Activated CD8-positive, alpha-beta T cell treated with anti-CD3 and anti-CD28 coated beads, Interleukin-2, amount 10 ng/mL, durations not matched to agents 7 days and 5 days (primary cell): ENCODE measurements at places on chromosomes 1 and 21. TPM values are rescaled to one million over a fixed set of nuclear protein-coding genes. Genes with fewer than 3 reads are reported as not detected.

The MYBPH gene
- total RNA-seq, result not detected

The PTCH2 gene
- total RNA-seq, result 1.4 TPM

The ZNF648 gene
- total RNA-seq, result not detected

The KCNQ4 gene
- total RNA-seq, result 0.87 TPM

The MNDA gene
- total RNA-seq, result not detected

The HJV gene
- total RNA-seq, result not detected

The ERICH3 gene
- total RNA-seq, result not detected

The TMEM201 gene
- total RNA-seq, result 23.2 TPM

The PDZK1 gene
- 0.34 TPM for total RNA-seq

The ZMYND12 gene
- total RNA-seq, result 0.79 TPM

DNA sequence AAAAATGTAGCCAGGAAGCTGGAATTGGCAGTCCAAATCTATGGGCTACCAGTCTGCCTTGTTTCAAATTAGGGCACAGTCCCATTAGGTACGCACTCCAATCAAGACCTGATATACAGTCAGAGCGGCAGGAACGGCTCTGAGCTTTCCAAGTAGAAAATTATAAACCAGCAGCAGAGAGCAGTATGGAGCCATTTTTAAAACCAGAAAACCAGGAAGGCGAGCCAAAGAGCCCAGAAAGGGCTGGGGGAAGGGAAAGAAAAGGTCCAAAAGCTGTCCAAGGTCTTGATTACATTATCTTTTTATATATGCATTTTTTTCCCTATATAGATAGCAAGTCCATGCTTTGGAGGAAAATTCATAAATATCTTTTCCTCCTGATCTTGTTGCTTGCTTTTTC lies 719.0 kb downstream of the RWDD3 start:
- no peak for DNase-seq

GRCh38 chr1:54981466-54981865 lies 1.0 kb downstream of the TMEM61 start:
- no peak for DNase-seq

DNA sequence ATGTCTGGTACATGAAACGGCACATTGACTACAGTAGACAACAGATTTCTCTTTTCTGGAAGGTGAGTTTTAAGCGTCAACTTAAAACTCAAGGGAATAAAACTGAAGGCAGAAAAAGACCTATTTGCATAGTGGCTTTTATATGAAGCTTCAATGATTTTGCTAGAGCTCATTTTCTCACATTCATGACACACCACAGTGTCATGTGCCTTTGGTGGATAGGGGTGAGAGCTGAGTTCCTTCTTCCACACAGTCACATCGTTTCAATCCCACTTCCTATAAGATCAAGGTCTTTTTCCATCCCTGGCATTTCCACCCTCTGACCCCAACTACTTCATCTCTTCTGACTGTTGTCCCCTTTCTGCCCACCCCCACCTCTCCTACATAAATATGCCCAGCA lies 31.0 kb downstream of the IL12RB2 start:
- DNase-seq, result no peak

- DNase-seq, result no peak
Observed at GRCh38 chr1:230149751-230150584, 82.9 kb downstream of the GALNT2 start.

GRCh38 chr21:43689556-43690337 lies 29.2 kb upstream of the PDXK start:
- no peak for DNase-seq

- DNase-seq, result no peak
Observed at GRCh38 chr1:236024641-236025040, 40.2 kb downstream of the NID1 start.

DNA sequence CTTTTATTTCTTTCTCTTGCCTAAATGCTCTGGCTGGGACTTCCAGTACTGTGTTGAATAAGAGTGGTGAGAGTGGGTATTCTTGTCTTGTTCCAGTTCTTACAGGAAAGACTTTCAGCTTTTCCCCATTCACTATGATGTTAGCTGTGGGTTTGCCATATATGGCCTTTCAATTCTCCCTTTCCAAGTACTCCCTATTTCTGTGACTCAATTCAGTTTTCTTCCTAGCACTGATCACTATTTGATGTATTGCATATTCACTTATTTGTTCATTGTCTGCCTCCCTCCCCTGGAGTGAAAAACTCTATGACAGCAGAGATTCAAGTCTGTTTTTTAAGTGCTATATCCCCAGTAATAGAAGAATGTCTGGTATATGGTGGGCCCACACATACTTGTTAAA lies 618.2 kb upstream of the CAMK1G start:
- no peak for DNase-seq

DNA sequence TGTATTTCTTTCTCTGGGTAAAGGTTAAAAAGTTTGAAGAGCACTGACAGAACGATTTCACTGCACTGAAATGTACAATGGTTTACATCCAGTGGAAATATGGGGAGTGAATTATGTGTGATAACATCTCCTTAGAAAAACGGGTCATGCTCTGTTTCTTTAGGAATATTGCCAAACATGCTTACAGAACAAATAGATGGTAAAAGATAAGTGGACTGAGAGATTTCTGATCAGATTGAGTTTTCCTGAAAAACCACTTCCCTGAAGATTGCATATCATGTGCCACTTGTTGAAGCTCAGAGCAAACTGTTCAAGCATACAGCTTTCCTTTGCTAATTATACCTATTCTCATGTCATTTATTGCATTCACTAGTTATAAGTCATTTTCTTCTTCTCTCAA lies 29.9 kb upstream of the DISP1 start:
- DNase-seq, result no peak

- no peak for DNase-seq
Observed at GRCh38 chr1:153228491-153228890, 11.1 kb downstream of the PRR9 start.

- no peak for DNase-seq
Observed at GRCh38 chr1:152801333-152801732, 4.8 kb downstream of the LCE1D start.

DNA sequence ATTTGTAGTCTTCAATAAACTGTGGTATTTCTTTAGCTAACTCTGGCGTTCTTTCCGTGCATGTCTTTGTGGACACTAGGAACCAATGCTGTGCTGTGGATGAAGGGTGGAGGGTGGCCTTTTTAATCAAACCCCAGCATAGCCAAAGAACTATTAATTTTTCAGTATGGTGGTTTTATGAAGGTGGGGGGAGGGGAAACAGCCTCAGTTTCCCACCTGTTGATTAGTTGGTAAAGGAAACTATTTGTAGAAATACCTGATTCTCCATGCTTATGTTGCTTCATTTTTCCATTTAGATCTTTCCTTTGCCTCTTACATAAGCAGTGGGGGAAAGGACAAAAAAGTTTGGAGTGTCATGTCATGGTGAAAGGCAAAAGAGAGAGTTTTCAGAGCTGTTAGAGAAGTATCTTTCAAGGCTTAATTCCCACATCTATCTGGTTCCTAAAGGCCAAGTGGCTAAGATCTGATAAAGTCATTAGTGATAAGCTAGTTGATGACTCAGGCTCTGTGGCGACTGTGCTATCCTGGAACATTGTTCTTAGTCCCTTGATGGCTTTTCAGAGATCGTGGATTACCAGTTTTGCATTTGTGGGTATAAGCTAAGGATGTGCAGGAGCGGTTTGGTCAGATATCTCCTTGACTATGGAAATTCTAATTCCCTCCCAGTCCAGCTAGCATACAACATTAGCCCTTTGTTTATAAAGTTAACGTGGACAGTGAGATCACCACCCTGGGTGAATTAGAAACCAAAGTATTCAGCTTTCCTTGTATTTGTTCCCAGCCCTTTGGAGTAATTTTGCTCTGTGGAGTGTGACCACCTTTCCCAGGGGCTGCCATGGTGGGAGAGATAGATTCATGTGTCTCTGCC lies 8.7 kb upstream of the HAX1 start:
- DNase-seq, result no peak

DNA sequence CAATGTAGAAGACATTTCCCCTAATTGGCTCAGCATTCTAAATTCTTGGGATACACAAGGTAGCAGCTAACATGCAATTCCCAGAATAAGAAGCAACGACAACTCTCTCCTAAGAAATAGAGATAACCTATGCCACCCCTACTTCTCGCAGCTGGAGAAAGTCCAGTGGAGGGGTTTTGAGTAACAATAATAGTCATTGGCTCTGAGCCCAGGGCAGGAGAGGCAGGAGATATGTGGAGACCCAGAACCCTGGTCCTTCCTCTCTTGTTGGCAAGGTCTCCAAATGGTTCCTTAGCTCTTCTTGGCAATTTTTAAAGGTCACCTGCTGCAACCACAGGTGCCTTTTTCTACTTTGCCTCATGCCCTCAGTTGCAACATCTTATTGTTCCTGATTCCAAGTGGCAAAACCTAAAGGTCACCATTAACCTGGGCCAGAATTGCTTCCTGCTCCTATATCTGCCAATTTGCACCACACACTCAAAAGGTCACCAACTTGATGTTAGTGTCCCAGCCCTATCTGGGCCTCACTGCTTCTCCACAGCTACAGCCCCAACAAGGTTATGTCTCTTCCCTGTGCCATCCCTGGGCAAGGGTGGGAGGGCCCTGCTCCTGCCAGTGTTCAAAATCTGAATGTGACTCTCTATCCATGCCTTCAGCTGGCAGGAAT lies 36.7 kb downstream of the TBX15 start:
- DNase-seq, result no peak

DNA sequence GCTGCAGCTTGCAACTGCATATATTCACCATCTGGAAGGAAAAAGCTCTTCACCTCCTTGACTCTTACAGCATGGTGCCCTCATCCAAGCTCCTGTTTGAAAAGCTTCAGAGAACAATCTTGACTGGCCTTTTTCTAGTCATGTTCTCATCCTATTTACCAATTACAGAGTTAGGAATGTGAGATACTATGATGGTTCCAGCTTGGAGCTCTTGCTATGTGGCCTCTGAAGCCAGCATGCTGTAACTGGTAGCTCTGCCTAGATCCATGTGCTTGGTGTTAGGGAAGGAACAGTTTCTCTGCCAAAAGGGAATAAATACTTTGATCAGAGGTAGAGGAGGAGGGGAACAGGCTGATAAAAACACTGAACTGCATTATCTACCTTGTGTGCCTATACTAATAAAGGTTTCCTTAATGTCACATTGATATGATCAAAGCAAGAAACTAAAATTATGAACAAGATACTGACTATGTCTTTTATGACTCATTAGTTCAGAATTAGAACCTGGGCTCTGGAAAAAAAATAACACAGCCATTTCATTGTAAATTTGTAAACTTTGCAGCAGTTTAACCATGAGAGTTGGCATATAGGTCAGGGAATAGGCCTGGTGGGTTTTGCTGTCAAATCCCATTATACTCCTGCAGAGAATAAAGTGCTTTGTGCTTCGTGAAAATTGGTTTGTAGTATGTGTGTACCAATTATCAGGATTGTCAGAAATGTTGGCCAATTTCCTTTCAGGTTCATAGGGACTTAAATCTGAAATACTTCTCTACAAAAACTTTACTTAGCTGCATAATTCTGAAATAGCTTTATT lies 92.7 kb downstream of the LEPR start:
- DNase-seq, result no peak
